ENCODE measurements at places on chromosomes 4 and X.
A peak's percentile ranks its signal among the peaks of the same experiment; 100 is the strongest.

- no peak for DNase-seq
Observed at GRCh38 chr4:117481742-117482141, 396.4 kb upstream of the TRAM1L1 start.

GRCh38 chr4:8919651-8920288 is 48.1 kb upstream of the HMX1 start:
- no peak for DNase-seq

- DNase-seq, result no peak
Observed at GRCh38 chrX:19576742-19577141, 61.4 kb upstream of the MAP3K15 start.

GRCh38 chr4:186424745-186425144 is 130.6 kb downstream of the MTNR1A start:
- no peak for DNase-seq

GRCh38 chr4:65635051-65635821 is 35.1 kb downstream of the EPHA5 start:
- no peak for DNase-seq

DNA sequence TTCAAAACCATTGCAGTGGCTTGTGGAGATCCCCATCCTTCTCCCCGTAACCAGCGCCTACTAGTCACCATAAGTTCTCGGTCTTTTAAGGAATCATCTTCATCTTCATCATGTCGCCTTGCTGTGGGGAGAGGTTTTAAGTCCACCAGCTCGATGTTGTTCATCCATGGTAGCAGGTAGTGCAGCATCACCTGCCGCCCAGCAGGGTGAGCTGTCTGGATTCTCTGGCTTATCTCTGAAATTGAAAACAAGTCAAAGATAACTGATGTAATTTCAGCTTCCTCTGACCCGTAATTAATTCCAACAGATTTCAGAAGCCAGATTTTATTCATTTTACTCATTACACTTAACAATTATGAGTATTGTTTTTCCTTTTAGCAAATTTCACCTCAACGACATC is 67.4 kb downstream of the ZAR1 start:
- DNase-seq, result no peak

- no peak for DNase-seq
Observed at GRCh38 chrX:16882169-16882568, 12.0 kb upstream of the RBBP7 start.

DNA sequence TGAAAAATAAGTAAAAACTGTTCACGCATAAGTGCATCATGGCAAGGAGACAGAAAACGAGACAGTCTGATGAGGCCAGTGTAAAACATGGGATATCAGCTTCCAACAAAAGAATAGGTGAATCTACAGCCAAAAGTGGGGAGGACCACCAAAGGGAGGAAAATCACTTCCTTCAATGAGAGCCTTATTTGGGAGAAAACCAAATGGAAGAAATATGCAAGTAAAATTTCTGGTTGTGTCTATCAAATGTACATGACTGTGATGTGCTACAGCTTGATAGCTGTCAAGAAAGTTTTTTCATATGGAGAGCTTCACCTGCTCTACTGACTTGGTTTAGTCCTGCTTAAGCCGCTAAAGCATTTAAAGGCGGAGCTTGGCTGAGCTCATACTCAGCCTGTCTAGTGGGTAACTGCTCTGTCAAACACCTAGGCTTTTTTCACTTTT is 66.2 kb downstream of the MAGEA1 start:
- no peak for DNase-seq

GRCh38 chr4:13483768-13484121 is 395 bp downstream of the RAB28 start:
- peak; percentile 71 for DNase-seq

DNA sequence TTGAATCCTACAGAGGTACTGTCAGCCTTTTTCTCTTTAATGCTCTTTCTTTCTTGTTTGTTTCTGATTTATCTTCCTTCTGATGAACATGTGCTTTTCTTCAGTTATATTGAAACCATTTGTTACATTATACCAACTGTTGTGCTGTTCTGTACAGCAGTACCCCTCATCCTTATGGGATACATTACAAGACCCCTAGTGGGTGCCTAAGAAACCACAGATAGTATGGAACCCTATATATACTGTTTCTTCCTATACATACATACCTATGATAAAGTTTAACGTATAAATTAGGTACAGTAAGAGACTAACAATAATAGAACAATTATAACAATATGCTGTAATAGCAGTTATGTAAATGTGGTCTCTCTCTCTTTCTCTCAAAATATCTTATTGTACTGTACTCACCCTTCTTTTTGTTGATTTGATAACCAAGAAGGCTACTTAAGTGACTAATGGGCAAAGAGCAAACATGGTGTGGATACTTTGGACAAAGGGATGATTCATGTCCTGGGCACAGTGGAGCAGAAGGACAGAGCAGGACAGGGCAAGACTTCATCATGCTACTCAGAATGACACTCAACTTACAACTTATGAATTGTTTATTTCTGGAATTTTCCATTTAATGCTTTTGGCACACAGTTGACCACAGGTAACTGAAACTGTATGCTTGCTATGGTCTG is 10.7 kb upstream of the YIPF7 start:
- DNase-seq, result peak; percentile 26

GRCh38 chr4:62543002-62543401 is 1342.9 kb downstream of the ADGRL3 start:
- no peak for DNase-seq

GRCh38 chr4:6753891-6754290 is 28.6 kb upstream of the KIAA0232 start:
- DNase-seq, result no peak

DNA sequence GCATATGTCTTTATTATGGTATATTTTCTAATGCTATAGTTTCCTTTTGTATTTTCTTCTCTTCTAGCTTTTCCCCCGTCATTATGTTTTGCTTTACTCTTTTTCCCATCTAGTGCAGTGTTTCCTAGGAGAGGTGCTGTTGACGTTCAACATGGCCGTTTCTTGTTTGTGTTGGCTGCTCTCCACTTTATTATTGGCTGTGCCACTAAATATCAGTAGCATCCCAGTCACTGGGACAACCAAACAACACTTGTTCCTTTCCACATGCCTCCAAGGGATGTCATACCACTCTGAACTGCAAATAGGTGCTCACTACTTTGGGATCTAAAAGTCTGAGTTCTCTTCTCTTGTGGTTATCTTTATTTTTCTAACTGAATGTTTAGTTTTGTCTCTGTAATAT is 26.5 kb downstream of the GBA3 start:
- DNase-seq, result no peak
